Right lobe of liver (tissue), 6 donors: ENCODE measurements at places on chromosomes 13 and 19.
A peak's percentile ranks its signal among the peaks of the same experiment; 100 is the strongest.

DNA sequence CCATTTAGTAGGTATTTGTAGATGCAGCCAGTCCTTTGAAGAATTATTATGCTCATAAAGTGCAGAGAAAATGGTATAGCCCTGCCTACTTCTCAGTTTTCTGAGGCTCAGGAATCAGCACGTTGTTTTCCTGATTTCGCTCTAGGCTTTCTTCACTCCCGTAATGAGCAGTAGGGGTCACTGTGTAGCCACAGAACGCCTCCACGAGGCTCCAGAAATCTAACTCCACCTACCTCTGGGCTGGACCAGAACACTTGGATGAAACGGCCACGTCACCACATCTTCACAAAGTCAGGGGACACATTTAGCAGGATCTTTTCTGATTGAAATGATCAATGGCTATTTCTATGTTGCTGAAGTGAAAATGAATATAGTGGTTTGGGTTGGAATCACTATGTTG is 49.8 kb upstream of the GTF3A start:
- peak; percentile 77 for DNase-seq

- DNase-seq = no peak
Observed at GRCh38 chr19:5001615-5002014, 32.7 kb downstream of the KDM4B start.

GRCh38 chr13:76792731-76793347 is 93.4 kb downstream of the KCTD12 start:
- no peak for DNase-seq

GRCh38 chr13:114235697-114236096 is 1.0 kb downstream of the CDC16 start:
- DNase-seq = no peak

DNA sequence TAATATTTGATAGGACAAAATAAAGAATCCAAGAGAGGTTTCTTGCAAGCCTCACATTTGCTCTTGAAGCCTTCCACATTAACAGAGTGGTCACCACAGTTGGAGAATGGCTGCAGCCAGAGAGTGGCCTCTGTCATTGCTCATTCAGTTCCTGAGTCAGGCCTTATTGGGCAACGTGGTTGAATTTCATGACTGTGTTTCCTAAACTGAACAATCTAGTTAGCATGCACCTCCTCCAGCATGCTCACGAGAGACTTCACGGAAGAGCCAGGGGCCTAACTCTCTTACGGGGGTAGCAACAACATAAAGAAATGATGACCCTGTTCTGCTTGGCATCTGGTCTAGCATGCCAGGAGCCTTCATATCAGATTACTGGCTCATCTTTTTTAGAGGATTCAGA is 9.6 kb upstream of the UBL3 start:
- no peak for DNase-seq

- no peak for DNase-seq
Observed at GRCh38 chr13:32824061-32824460, 192.2 kb upstream of the KL start.

- no peak for DNase-seq
Observed at GRCh38 chr19:28736528-28736927, 476.4 kb downstream of the UQCRFS1 start.

- no peak for DNase-seq
Observed at GRCh38 chr19:38686530-38686888, 39.1 kb downstream of the ACTN4 start.

DNA sequence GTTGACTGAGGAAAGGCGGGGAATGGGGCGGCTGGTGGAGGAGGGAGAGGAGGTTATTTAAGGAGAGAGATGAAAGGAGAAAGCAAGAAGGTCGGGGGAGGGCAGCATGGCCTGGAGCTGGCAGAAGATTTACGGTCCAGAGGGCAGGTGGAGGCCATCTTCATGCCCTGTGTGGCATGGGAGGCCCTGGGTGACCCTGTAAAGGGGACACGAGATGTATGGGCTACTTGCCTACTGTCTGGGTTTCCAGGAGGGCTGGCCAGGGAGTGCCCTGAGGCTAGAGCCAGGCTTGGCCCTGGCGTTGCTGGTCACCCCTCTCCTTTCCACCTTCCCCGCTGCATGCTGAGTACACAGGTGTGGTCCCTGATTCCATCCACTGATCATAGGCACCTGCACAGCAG is 6.1 kb downstream of the WTIP start:
- no peak for DNase-seq

DNA sequence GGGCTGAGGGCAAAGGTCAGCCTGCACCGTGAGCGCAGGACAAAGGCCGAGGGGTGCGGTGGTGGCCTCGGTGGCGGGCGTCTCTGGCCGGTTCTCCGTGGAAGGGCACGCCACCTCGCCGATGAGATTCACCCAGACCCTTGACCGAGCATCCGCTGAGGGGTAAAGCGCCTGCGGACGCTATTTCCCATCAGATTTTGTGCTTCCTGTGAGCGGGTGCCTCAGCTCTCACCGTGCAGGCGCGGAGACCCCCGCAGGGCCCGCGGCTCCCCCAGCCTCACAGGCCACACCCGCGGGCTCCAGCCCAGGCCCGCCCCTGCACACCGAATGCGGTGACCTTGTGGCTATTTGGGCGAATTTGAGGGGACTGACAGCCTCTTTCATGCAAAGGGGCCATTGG is 348.0 kb downstream of the TEX29 start:
- peak; percentile 28 for DNase-seq

- no peak for DNase-seq
Observed at GRCh38 chr19:55398200-55398925, 9.2 kb downstream of the UBE2S start.

GRCh38 chr19:14516048-14516534 is 2.1 kb downstream of the DNAJB1 start:
- peak; percentile 37 for DNase-seq

GRCh38 chr19:2413629-2414028 is 13.8 kb downstream of the TIMM13 start:
- no peak for DNase-seq

DNA sequence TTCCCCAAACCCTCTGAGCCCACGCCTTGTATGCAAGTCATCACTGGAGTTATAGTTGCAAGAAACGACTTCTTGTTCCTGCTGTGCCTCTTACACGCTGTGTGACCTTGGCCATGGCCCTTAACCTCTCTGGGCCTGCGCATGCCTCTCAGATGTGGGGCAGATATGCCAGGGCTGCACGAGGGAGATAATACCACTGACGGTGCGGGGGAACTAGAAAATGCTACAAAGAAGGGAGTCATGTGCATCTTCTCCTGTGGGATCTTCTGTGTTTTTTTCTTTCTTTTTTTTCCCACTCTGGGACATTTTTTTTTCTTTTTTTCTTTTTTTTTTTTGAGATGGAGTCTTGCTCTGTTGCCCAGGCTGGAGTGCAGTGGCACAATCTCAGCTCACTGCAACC is 4.3 kb upstream of the SAMD1 start:
- no peak for DNase-seq

GRCh38 chr13:67137044-67137735 is 92.9 kb downstream of the PCDH9 start:
- DNase-seq = no peak

DNA sequence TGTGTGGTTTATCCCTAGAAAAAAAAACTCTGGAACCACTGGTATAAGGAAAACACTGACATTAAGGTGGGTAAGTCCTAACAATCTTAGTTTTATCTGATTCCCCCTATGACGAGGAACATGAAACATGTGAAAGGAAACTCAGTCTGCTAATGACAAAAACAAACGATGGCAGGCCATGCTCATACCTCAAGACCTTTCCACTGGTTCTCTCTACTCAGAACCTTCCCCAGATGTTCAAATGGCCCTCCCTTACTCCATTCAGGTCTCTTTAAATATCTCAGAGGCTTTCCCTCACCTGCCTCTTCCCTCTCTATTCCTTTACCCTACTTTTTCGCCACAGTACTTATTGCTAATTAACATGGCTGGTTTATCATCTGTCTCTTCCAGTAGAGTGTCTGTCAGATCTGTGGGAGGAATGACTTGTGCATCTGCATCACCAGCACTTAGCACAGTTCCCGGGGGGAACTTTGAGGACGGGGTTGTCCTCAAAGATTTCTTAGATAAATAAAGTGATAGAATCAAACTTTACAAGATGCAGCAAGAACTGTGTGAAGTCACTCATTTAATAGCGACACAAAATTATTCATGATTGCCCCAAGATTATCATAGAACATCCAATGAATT is 1.5 kb downstream of the TUBGCP3 start:
- DNase-seq = no peak

DNA sequence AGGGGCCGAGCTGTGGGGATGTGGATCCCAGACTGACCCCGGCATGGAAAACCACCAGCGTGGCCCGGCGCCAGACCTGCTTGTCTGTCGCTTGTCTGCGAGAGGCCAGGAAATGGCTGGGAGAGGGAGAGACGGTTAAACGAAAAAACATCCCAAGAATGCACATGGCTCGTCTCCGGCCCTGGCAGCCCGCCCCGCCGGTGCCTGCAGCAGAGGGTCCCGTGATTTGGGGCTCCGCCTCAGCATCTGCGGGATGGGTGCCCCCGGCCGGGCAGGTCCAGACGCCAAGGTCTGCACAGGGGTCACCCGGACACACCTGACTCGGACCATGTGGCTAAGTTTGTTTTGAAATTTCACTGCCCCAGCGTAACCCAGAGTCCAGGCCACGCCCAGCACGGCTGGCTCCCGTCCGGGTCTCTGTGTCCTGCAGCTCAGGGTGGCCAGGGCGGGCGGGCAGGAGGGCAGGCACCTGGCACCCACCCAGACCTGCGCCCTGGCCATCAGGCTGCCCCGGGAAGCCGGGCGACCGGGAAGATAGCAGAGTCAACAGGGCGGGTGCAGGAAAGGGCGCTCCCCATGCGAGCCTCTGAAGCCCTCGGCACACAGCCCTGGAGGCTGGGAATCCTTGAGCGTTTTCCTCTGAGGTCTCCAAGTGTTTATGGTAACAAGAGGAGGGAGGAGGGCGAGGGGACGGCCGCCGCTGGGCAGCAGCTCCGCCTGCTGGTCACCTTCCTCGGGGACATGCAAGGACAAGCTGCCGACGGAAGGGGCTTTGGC is 103.2 kb downstream of the GADD45B start:
- peak; percentile 93 for DNase-seq

- no peak for DNase-seq
Observed at GRCh38 chr13:39318161-39318560, 279.9 kb downstream of the NHLRC3 start.

GRCh38 chr13:26698392-26699196 is 62.0 kb downstream of the GPR12 start:
- peak; percentile 87 for DNase-seq

DNA sequence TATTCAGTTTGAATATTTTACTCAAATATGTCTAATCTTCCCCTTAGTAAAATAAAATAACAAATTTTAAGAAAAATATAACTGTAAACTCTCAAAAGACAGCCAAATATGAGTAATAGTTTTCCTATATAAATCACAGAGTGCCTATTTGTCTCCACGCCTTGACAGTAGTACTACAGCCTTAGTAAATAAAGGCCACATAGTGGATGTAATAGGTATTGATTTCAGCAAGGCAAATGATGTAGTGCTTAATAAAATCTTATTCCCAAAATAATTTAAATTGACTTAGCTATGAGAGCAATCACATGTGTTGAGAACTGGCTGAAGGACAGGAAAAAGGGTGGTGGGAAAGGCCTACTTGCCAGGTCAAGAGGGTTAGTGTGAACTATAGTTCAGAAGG is 747.2 kb downstream of the OLFM4 start:
- no peak for DNase-seq

DNA sequence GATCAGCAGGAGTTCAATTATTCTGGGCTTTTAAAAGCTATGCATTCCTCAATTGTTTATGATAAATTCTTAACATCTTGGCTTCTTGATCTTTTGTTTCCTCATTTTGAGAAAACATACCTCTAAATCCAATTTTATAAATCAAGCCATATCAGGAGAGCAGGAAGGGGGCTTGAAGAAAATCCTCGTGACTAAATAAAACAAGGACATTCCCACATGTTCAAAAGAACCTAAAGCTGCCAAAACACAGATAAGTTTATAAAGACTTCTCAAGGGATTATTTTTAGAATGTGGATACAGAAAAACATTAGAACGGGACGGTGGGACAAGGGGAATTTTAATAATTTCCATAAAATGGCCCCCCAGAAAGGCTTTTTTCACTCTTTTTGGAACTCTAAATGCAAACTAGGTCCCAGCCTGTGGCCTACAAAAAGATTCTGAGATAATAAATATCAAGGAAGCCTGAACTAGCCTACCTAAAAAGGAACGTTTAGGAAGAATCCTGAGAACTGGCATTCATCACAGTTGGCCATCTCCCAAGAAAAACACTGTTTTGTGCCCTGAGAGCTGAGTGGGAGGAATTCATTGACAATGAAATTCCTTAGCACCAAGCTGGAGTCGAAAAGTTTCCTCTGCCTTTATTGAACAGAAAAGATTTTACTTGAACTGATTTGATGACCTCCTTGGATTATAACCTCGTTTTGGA is 30.1 kb downstream of the ZAR1L start:
- no peak for DNase-seq

DNA sequence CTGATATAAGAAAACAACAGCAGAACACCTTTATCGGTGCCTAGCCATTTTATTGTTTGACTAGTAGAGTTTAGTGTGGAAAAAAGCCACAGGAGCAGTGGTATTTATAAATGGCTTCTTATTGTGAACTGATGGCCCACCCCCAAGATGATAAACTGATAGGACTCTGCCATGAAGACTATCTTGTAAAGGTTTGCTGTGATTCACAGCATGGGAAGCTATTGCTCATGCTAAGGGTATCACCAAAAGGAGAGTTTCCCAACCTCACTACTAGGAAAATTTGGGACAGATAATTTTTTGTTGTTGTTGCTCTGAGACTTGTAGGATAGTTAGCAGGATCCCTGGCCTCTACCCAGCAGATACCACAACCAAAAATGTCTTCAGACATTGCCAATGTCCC is 12.0 kb upstream of the SLC7A1 start:
- DNase-seq = no peak

GRCh38 chr13:33496336-33496735 is 210.8 kb upstream of the STARD13 start:
- no peak for DNase-seq

DNA sequence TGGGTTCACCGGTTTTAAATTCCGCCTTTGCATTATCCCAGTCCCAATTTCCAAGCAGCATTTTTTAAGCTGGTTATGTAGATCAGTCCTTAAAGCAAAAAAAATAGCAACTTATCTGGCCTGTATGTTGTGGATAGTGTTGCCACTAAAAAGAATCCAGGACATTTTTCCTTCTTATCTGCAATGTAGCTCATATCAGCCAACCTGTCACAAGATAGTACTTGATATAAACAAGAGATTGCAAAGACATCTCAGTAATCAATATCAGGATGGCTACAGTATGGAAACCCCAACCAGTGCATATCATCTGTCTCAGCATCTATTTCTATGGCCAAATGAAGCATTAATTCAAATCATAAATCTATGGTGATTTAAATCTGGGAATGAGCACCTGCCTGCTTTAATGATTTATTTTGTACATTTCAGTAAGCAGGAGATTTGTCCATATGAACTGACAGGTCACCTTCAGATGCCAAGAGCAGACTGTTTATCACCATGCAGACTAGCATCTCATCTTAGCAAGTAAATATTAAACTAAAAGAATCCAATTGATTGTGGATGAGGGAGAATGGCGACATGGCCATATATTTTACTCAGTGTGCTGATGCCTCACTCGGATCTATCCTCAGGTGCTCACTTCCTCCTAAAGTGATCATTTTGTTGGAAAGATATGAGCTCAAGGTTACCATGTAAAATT is 240.4 kb downstream of the DACH1 start:
- DNase-seq = no peak

- DNase-seq = no peak
Observed at GRCh38 chr13:46340011-46340410, 47.0 kb downstream of the RUBCNL start.

- DNase-seq = no peak
Observed at GRCh38 chr19:28694812-28695211, 518.1 kb downstream of the UQCRFS1 start.
